Thoracic aorta (tissue), 2 donors: ENCODE measurements at places on chromosomes 7 and 10.

DNA sequence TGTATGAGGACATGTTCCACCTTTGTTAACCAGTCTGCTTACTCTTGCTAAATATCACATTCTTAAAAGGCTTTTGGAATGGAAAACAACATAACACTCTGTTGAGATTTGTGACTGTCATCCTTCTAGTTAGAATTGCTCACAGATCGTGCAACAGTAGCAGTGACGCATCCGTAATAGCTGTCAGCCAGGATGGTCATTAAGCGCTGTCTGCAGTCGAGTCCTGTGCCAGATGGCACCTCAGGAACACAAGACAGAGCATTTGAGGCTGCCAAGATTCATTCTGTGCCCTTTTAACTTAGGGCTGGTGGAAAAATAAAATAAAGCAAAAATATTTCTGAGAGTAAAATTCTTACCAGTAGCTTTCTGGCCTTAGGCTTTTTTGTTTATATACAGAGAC, 348.6 kb downstream of the ANKRD7 start:
- no peak for DNase-seq

DNA sequence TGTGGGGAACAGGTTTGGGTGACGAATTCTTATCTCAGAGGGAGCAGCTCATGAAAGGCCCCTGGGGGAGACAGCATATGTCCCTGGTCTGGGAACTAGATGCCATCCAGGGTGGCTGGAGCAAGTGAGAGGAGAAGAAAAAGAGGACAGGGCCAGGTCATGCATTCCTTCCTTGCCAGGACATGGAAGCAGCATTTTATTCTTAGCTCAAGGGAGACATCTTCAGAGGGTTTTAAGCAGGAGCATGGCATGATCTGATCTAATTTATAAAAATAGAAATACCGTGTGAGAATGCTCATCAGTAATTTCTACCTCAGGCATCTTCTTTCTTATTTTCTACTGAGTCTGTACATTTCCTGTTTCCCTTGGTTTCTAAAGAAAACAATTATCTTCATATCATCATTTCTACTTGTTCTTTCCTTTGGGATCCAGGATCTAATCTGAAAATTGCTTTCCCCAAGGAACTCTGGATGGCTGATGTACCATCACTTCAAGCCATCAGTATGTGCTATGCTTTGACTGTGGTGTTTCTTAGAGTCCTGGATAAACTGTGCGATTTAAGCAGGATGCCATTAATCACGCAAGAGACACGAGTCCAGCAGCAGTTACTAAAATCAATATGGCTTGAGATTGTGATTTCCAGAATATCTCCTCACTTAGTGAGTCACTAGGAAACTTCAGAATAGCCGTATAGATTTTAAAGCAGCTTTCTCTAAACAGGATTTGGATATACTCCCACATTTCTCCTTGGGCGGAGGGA, 386.2 kb downstream of the GALNT17 start:
- DNase-seq: no peak

DNA sequence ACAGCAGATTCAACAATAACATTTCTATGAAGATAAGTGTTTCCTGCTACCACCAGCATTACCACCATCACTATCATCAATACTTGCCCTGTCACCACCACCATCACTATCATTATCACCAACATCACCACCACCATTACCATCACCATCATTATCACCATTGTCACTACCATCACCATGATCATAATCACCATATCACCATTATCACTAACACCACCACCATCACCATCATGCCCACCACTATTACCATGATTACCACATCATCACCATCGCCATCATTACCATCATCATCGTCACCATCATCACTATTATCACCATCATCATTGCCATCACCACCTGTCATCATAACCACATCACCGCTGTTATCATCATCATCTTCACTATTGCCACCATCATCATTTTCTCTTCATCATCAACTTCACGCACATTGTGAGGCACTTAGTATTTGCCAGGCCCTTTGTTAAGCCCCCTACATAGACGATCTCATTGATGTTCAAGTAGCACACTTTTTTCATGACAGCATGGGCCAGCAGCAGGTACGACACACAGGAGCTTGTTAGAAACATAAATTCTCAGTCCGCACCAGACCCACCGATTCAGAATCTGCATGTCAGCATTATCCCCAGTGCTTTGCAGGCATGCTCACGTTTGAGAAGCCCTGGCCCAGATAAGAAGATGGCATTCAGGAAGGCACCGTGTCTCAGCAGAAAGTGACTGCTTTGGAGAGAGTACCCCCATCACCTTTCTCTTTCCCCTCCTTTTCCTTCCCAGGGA, 161.1 kb downstream of the ADAM12 start:
- DNase-seq: no peak

- DNase-seq: no peak
These were observed 451.9 kb downstream of the KCNMA1 start for GRCh38 chr10:77185696-77186095.

DNA sequence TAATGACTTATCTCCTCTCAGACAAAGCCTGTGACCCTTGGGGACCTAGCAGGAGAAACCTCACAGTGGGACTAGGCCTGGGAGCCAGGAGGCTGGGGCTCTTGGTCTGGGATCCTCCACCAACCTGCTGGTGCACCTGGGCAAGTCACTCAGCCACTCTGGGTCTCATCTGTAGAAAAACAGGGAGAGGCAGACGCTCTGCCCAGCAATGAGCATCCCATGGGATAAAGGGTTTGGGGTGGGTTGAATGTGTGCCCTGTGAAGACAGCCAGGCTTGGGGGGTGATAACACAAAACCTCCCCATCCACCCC, 81.6 kb downstream of the ZMIZ1 start:
- no peak for DNase-seq

DNA sequence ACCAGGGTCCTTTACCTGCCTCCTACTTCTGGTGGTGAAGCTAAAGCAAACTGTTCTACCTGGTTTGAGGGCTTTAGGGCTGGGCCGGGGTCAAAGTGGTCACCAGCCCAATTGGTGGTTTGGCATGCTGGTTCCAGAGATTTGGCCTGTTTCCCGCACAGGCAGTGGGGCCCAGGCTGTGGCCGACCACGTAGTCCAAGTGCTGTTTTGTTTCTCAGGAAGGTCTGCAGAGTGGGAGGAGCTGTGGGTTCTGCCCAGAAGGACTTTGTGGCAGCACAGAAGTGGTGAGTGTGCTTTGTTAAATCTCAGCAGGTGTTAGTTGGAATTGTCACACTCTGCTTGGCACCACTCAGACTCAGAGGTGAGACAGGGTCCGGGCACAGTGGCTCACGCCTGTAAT, 85.8 kb downstream of the MKX start:
- no peak for DNase-seq

DNA sequence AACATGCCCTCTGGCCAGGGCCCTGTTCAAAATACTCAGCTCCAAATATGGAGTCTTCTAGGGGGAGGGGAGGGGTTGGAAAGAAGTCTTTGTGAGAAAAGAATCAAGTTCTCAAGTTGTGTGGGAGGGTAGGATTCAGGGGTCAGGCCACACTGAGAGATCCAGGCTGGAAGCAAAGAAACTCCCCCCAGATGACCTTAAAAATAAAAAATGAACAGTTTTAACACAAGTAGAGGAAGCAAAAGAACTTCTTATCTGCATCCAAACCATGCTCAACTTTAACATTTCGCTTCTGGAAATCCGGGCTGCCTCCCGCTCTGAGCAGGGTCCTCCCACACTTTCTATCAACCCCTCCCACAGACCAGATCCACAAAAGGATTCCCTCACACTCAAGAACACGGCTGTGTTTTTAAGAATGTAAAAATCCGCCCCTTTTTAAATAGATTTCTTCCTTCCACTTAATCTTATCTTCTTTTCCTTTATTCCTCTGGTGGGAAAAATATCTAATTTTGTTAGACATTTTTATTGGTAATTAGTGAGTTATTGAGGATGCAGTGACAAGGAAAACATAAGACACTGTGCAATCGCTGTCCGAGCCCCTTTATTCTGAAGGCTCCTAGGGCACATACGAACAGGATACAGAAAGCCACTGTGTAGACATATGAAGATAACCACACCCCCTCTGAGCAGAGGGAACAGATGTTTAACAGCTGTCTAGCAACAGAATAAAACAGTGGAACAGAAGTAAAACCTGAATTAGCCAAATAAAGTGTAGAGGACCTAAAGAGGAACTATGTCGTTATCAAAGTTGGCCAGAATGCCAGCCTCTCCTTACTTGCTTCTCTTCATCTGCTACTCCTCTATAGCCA, 43.8 kb downstream of the CYTH3 start:
- DNase-seq: no peak

DNA sequence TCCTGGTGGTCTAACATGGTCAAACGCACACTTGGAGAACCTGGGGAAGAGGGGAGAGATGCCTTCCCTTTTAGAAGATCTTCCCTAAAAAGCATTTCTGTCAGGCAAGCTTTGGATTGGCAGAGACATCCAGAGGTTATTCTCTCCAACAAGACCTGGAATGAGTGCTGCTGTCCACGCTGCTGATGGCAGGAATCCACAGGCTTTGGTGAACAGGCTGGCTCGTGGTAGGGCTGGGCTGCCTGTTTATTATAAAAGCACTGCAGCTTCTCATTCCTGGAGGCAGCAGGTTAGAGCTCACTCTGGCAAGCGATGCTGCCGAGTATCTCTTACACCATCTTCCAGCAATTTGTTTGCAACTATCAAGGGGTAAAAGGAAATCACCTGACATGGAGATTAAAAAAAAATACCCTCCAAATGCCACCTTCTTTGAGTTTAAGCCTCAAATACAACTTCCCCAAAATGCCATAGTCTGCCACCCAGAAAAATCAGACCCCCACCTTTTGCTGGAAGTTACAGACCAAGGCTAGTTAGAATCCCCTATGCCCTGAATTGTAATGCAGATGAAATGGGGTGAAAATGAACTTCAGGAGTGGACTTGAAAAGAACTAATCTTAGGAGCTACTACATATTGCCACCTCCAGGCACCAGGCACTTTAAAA, 152.1 kb upstream of the KMT2E start:
- no peak for DNase-seq

- DNase-seq: no peak
These were observed 30.5 kb upstream of the ZMIZ1 start for GRCh38 chr10:79038104-79038840.

DNA sequence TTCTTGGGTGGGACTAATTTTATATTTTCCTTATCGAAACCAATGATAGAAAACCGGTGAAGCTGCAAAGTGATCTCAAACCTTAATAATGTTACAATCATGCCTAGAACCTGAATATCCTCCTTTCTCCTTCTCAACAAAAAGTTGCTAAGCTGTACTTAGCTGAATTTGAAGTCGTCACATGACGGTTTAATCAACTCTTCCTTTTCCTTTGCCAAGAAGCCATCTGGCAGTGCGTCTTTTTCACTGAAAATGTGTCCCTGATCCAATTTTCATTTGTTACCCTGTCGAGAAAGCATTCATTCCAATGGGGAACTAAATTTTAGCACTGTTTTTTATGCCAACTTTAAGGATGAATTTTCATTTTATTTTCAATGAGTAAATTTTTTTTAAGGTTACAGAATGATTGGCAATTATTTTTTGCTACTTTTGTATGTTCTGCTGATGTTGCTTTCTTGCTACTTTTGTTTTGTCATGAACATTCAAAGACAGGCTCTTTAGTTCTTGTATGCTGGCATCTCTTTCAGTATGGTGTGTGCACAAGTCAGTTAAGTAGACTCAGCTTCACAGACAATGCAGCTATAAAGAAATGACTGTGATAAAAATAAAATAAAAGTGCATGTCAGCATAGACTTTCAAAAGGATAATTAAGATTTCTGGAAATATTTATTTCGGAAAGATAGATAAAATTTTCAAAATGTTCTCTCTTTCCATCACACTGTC, 980.0 kb downstream of the DNAJB9 start:
- DNase-seq: no peak

DNA sequence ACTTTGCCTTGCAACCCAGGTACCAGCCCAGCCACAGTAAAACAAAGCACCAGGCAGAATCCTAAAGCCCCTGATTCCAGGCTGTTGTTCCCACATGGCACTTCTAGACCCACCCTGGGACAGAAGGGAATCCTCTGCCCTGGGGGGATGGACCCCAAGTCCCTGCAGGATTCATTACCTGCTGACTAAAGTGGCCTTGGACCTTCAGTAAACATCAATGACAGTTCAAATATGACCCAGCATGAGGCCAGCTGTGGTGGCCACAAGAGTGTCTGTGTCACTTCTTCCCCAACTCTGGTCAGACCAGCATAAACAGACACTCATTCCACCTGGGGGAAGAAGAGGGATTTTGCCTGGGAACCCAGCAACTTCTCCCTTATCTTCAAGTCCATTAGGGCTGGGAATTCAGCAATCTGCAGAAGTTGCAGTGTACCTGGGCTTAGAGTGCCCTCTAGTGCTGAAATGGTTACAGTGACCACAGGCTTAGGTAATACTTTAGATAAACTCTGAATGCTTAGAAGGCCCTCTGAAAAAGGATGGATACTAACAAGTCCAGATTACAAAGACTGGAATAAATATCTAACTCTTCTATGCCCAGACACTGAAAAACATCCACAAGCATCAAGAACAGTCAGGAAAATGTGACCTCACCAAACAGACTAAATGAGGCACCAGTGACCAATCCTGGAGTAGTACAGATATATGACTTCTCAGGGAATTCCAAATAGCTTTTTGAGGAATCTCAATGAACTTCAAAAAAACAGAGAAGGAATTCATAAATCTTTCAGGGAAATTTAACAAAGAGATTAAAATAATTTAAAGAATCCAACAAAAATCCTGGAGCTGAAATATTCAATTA, 108.5 kb upstream of the TMEM168 start:
- DNase-seq: no peak

DNA sequence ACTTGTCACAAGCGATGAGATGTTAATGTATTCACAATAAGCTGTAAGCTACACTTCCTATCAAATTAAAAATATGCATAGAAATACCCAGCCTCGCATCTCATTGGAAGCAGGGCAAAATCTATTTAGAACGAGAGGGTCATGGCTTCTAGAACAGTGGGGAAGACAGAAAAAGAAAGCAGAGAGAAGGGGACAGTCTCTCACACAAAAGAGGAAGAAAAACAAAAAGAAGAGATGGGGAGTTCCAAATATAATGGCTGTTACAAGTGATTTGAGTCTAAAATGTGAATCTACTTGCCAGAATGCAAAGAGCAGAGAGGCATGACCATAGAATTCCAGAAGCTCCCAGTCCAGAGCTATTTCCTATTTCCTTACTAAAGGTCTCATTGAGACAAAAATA, 13.8 kb downstream of the LRRN3 start:
- no peak for DNase-seq

DNA sequence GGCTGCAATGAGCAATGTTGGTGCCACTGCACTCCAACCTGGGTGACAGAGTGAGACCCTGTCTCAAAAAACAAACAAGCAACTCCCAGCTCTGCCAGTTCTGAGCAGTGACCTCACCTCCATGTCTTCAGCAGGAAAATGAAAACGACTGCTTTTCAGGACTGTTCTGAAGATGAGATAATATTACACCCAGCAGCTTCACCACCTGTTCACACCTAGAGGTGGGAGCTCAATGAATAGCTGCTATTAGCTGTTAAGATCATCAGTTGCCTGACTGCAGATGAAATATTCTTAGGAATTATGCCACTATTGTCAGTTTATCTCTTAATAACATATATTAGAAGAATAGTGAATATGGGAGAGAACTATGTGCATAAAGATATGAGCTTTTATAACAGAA, 48.4 kb upstream of the CYTH3 start:
- no peak for DNase-seq
